Activated CD4-positive, alpha-beta T cell treated with anti-CD3 and anti-CD28 coated beads for 4 hours (primary cell): ENCODE measurements at places on chromosomes 1 and 21.

GRCh38 chr1:183569141-183569540 is 21.1 kb downstream of the NCF2 start:
- DNase-seq, result no peak

GRCh38 chr21:42499444-42500112 is 3.6 kb upstream of the RSPH1 start:
- DNase-seq, result no peak

DNA sequence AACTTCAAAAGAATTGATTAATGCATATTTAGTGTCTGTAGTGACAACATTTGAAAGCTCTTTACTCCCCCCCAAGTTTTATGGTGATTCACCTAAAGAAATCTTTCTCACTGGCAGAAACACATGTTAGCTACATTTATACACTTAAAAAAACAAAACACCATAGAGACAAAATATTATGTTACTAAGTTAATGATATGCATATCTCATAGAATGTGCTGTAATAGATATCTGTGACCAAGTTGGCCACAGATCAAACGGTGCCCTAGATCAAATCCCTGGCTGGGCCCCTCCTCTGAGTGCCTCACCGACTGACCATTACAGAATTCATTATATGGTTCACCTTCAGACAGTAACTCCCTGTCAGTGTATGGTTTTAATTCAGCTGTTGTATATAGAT is 322.1 kb upstream of the LYPLAL1 start:
- DNase-seq, result no peak

- DNase-seq, result no peak
These were observed 216.2 kb downstream of the SEC16B start for GRCh38 chr1:177753655-177754054.

DNA sequence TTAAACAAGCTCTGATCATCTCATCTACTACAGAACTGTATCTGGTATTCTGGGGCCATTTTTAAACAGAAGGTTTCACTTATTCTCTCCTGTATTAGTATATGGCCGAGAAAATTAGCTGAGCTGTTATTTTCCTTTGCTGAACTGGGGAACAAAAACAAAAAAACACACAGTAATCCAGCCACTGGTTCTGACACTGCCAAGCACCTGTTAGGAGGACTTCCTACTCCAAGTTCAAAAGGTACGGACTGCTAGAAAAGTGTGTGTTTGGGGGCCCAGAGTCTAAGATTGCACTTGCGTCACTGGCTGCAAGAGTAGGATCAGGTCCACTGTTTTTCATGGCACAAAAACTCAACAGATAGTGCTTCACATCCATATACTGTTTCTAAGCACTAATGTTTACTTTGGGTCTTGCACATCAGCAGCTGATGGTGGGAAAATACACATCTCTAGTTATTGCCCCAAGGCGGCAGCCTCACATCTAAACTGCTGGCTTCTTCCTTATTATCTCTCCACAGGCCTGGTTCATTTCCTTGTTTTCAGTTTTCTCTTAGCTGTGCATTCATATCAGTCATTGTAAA is 226.1 kb downstream of the FGGY start:
- no peak for DNase-seq

GRCh38 chr1:232863544-232864275 is 58.5 kb downstream of the MAP10 start:
- DNase-seq, result no peak
